ENCODE measurements at places on chromosomes 3 and 15.

- no peak for DNase-seq
Measured at GRCh38 chr3:141959589-141960554, 83.4 kb downstream of the ATP1B3 start.

GRCh38 chr15:97177151-97177577, 783.3 kb upstream of the ARRDC4 start:
- DNase-seq: no peak

- DNase-seq: no peak
Measured at GRCh38 chr15:47384776-47385175, 332.5 kb upstream of the SEMA6D start.

DNA sequence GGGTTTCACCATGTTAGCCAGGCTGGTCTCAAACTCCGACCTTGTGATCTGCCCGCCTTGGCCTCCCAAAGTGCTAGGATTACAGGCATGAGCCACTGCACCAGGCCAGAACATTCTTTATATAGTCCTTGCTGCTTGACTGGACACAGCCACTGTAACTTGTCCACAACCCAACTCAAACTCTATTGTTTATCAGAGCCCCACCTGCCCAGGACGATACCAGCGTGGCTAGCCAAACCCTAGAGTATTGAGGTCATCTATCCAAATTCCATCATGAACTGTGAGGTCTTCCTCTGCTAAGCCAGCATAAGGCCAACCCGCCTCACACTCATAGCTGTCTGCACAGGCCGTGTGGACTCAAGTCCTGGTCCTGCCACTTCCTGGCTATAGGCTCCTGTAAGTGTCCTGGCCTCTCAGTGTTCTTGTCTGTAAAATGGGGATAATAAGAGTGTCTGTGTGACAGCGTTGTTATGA, 63.9 kb downstream of the DAPK2 start:
- DNase-seq: no peak

- DNase-seq: no peak
Measured at GRCh38 chr3:106290304-106290997, 421.6 kb upstream of the CBLB start.

Measured in CD4-positive, alpha-beta T cell treated with Interleukin-15 for 1 hour (primary cell).